ENCODE measurements at places on chromosomes 1 and 21.

GRCh38 chr1:2294033-2294724 is 66.1 kb downstream of the SKI start:
- DNase-seq: no peak

- DNase-seq: no peak
Observed at GRCh38 chr1:232468249-232468648, 161.7 kb downstream of the SIPA1L2 start.

DNA sequence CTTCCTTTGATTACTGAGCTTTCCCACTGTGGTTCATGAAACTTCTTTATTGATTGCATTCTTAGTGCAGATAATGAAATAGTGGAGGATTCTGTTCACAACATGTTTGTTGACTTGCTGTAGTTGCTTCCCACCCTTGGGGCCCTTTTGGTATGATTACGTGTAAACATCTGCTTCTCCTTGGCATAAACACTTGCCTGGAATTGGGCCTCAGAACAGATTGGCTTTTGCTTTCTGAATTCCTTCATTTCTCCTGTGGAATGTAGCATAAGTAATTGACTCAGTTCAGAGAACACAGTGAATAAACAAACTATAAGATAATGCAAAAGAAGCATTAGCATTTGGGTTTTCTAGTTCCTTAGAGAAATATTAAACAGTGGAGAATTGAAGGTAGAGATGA is 59.5 kb upstream of the LAMC2 start:
- no peak for DNase-seq

DNA sequence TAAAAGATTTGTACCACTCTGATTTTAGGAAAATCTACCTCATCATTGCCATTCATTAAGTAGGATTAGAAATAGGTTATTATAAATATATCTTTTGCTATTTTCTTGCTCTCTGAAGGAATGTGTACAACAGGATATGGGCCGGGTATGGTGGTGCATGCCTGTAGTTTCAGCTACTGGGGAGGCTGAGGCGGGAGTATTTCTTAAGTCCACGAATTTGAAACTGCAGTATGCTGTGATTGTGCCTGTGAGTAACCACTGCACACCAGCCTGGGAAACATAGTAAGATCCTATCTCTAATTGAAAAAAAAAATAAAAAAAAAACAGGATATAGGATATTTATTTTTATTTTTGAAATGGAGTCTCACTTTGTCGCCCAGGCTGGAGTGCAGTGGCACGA is 50.0 kb downstream of the CLIC4 start:
- no peak for DNase-seq

DNA sequence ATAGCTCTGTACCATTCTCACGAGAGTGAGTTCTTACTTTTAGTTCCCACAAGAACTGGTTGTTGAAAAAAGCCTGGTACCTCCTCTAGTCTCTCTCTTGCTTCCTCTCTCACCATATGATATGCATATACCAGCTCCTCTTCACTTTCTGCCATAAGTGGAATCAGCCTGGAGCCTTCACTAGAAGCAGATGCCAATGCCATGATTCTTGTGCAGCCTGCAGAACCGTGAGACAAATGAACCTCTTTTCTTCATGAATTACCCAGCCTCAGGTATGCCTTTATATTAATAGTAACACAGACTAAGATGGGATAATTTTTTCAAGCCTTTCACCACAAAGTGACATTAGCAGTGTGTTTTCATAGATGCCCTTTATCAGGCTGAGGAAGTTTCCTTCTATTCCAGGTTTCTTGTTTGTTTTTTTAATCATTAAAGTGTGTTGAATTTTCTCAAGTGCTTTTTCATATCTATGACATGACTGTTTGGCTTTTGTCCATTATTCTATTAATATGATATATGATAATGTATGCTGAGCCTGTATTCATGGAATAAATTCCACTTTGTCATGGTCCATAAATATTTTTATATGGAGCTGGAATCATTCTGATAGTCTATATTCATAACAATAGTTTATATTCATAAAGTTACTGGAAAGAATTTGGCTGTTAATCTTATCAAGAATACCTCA is 40.7 kb upstream of the C1orf185 start:
- DNase-seq: no peak

- no peak for DNase-seq
Observed at GRCh38 chr1:147341246-147341645, 98.8 kb downstream of the CHD1L start.

DNA sequence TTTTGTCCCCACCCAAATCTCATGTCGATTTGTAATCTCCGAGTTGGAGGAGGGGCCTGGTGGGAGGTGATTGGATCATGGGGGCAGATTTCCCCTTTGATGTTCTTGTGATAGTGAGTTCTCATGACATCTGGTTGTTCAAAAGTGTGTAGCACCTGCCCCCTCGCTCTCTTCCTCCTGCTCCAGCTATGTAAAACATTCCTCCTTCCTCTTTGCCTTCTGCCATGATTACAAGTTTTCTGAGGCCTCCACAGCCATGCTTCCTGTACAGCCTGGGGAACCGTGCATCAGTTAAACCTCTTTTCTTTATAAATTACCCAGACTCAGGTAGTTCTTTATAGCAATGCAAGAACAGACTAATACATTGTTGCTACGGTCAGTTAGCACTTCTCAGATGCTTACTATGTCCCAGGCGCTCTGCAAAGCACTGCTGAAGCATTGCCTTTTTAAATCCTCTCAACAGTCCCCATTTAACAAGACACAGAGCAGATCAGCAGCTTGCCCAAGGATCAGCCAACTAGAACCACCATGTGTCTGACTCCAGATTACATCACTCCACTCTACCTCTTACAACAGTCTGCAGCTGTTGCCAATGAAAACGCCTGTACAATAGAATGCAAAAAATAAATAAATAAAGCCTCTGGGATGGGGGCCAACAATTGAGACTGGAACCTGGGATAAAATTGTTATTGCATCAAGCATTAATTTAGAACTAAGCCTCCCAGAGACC is 52.4 kb upstream of the USP1 start:
- DNase-seq: no peak

GRCh38 chr1:58585581-58586151 is 8.6 kb upstream of the TACSTD2 start:
- DNase-seq: no peak

- DNase-seq: no peak
Observed at GRCh38 chr1:206685334-206685768, 646 bp downstream of the MAPKAPK2 start.

GRCh38 chr1:186104459-186104858 is 270.6 kb downstream of the TPR start:
- no peak for DNase-seq

DNA sequence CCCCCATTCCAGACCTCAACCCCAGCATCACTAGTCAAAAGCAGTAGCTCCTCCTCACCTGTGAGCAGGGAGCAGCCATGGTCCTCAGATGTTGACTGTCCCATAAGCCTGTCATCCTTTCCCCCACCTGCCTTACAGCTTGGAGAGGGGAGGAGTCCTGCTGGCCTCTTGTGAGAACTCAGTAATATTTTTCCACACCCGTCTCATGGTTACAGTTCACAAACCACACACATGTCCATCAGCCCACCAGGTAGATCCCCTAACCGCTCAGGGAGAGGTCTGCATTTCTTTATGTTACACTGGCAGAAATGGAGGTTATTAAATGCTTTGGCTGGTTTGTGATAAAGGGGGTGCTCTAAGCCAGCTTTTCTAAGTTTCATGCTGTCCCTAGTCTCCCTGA is 26.3 kb upstream of the POU3F1 start:
- no peak for DNase-seq

DNA sequence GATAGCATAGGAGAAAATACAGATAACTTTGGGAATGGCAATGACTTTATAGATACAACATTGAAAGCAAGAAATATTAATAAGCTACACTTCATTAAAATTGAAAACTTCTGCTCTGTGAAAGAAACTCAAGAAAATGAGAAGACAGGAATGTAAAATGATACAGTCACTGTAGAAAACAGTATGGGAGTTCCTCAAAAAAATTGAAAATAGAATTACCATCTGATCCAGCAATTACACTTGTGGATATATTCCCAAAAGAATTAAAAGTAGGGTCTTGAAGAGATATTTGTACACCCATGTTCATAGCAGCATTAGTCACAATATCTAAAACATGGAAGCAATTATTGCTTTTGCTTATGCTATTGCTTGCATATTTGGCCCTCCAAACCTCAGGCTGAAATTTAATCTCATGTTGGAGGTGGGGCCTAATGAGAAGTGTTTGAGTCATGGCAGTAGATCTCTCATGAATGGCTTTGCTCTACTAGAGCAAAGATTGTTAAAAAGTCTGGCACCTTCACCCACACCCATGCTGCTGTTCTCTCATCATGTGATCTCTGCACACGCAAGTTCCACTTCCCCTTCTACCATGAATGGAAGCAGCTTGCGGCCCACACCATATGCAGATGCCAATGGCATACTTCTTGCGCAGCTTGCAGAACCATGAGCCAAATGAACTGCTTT is 15.3 kb upstream of the AHCYL1 start:
- no peak for DNase-seq
